Lung microvascular endothelial cell (primary cell): ENCODE measurements at places on chromosomes 12 and 14. TPM values are rescaled to one million over a fixed set of nuclear protein-coding genes. Genes with fewer than 3 reads are reported as not detected.

DNA sequence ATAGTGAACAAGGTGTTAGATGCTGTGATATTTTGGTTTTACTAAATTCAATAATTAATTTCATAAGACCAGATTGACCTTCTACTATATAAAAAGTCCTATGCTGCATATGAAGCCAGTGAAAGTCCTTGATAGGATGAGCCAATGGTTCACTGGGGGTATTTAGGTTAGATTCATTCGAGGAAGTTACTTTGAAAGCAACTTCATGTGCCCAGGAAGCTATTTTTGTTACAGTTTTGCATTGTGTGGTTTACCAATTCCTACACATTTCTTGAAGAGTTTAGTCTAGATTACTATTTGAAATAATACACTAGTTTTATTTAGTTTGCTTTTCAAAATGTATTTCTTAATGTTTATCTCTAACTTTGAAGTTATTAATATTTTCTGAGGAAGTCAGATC, 58.5 kb upstream of the RMST start:
- no peak for DNase-seq

DNA sequence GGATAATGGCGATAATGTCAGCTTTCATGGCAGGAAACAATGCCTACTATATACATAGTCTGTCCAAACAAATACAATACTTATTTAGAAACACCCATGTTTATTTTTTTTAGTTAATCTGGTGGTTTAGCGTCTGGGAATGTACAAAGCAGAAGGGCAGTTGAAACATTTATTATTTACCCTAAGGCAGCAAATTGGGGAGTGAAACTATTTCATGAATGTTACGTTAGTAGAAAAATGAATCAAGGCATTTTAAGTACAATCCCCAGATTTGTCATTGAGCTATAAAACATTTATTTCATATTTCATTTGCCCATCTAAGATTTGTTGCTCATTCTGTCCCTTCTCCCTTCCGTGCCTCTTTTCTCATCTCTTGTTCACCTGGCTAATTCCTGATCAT, 87.1 kb upstream of the ATF1 start:
- no peak for DNase-seq

DNA sequence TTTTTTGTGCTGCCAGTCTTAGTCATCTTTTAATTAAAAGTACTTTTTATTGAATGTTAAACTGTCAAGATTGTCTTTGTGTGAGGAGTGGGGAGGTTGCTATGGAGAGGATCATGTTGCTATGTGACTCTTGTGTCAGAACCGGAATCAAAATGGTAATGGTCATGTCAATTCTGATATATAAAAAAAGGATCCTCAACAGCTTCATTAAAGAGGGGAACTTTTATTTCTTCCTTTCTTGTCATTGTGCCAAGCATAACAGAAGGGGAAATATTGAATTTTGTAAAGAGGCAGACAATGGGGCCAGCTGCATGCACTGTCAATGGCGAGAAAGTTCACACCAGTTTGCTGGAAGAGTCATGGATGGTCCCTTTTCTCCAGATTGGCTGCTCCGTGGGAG, 564.8 kb downstream of the VRK1 start:
- no peak for DNase-seq

- peak; percentile 59 for DNase-seq
These were observed 54.5 kb downstream of the VCPKMT start for GRCh38 chr14:50061664-50062437.

- no peak for DNase-seq
These were observed 6.2 kb downstream of the PGF start for GRCh38 chr14:74949191-74949601.

DNA sequence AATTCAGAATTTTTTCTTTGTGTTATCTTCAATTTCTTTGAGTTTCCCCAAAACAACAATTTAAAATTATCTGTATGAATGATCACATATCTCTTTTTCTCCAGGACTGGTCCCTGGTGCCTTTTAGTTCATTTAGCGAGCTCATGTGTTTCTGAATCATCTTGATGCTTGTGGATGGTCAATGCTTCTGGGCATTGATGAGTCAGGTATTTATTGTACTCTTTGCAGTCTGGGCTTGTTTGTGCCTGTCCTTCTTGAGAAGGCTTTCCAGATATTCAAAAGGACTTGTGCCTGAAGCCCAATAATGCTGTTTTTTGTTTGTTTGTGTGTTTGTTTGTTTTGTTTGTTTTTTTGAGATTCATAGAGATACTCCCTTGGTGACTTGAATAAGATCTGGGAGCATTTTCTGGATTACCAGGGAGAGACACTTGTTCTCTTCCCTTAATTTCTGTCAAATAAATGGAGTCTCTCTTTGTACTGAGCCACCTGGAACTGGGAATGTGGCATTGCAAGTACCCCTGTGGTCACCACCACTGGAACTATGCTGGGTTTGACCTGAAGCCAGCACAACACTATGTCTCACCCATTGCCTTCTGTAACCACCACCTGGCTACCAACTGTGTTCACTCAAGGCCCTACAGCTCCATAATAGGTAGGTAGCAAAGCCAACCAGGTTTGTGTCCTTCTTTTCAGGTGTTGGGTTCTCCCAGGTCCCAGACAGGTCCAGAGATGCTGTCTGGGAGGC, 56.3 kb downstream of the SLC6A15 start:
- DNase-seq = no peak

- DNase-seq = no peak
These were observed 50.7 kb upstream of the C12orf71 start for GRCh38 chr12:27133022-27133590.

- no peak for DNase-seq
These were observed 150.8 kb downstream of the HELB start for GRCh38 chr12:66453120-66453519.

- no peak for DNase-seq
These were observed 32.3 kb downstream of the NINJ2 start for GRCh38 chr12:630656-631632.

DNA sequence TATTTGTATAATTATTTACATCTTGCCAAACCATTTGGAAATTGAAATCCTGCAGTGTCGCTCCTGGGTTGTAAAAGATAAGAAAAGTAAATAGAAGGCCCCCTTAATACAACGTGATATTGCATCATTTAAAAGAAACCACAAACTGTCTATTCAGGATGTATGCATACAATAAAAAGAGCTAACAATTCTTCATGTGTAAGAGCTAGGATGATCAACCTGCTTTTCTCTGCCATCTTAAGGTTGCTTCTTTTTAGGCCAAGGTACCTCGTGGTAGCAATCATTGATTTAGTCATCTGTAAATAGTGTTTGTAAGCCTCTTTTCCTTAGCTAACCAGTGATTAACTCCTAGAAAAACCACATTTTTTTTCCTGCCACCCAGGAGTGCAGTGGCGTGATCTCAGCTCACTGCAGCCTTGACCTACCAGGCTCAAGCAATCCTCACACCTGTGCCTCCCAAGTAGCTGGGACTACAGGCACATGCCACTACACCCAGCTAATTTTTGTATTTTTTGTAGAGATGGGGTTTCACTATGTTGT, 3.3 kb upstream of the USP44 start:
- no peak for DNase-seq

GRCh38 chr14:89806451-89806850, 148.1 kb downstream of the EFCAB11 start:
- no peak for DNase-seq

- no peak for DNase-seq
These were observed 383.7 kb downstream of the EMP1 start for GRCh38 chr12:13580206-13580605.

GRCh38 chr12:8780389-8780788, 42.0 kb upstream of the A2ML1 start:
- DNase-seq = peak; percentile 9

GRCh38 chr14:82388488-82388887, 854.8 kb upstream of the SEL1L start:
- no peak for DNase-seq

GRCh38 chr14:50335989-50336824, 24.1 kb downstream of the DMAC2L start:
- DNase-seq = peak; percentile 92

- DNase-seq = no peak
These were observed 103.1 kb upstream of the GARIN6 start for GRCh38 chr12:99544457-99544856.

DNA sequence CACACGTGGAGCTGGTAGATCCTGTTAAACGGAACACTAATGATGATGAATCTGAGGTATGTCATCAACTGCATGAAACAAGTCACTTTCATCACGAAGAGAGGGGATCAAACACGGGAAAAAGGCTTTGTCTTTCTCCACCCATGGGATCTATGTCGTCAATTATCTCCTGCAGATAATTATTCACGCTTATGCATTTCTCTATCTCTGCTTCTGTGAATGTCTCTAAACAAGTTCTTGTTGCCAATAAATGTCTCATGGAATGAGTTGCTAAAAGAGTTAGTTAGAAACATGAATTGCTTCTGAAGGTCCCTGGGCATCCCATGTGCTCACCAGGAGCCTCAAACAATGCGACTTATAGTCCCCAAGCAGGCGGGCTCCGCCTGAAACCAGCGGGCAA, 1228.2 kb upstream of the TMEM132C start:
- DNase-seq = no peak

GRCh38 chr14:79352076-79352630, 859.2 kb downstream of the DIO2 start:
- DNase-seq = no peak

- no peak for DNase-seq
These were observed 159.7 kb upstream of the EGLN3 start for GRCh38 chr14:34110531-34110930.

DNA sequence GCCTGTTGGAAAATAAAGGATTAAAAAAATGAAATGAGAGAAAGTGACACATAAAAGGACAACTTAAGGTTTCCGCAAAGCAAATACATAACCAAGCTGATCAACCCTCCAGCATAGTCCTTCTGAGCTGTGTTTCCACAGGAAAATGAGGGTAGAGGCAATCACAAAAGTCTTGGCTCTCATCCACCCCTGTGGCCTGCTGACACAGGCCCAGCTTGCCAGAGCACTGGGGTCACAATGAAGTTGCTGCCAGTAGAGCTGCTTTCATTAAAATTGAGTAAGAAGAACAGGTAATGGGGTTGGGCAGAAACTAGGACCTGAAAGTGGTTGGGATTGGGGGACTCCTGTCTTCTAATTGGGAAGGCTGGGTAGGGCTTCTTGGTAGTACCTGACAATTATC, 65.9 kb downstream of the RERG start:
- no peak for DNase-seq

DNA sequence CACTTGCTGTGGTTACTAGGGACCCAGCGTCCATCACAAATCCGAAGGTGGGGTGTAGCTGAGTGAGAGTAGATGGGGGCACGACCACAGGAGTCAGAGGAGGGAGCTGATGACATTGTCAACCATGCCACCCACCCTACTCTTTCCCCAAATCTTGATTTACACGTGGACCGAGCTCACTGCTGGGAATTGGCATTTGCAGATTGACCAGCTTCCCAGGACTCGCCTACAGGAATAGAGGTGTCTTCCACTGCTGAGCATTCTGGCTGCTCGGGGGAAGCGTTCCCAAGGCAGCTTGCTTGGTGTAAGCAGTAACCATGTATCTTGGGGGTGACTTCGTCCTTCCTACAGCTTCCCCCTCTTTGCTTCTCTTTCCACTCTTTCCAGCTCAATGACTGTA, 353 bp upstream of the PTPRR start:
- DNase-seq = no peak

DNA sequence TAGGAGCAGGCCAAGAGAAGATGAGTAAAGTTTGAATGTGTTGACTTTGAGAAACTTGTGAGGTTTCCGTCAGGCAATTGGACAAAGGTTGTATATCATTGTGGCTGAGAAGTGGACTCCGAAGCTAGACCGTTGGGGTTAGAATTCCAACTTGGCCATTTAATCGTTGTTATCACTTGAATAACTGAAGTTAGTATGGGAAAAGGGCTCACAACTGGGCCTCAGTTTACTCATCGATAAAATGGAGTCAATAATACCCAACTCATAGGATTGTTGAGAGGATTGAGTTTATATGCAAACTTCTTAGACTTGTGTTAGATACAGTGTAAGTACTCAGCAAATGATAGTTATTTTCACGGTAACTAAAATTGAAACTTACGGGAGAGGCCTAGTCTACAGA, 846 bp downstream of the SLIRP start:
- DNase-seq = no peak

GRCh38 chr14:96901227-96901626, 104.0 kb downstream of the VRK1 start:
- no peak for DNase-seq

- DNase-seq = no peak
These were observed 7.4 kb downstream of the INHBC start for GRCh38 chr12:57441846-57442427.

DNA sequence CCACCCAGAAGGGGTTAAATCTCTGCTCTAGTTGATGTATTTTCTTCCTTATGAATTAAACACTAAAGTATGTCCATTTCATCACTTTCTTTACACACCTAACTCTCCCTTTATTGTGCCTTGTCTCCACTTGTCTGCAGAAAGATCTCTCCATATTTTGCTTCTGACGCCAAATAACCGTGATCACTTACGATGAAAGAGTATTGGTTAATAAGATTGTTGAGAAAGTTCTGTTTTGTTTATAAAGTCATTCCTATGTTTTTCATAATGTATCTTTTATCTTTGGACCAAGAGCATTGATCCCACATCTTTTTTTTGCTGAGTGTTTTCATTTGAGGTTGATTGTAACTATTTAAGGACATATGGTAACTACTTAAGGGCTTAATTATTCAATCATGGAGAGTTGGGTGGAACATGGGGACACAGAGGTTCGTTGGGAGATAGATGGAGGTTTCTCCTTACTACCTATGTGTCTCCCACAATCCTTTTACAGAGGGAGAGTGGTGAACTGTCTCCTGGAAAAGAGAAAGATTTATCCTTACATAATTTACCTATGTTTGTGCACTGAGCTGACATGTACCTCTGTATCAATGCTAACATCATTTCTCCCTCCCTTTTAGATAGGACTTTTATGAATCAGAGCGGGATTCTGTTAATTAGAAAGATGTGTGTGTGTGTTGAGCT, 120.7 kb upstream of the SLC38A2 start:
- DNase-seq = no peak

GRCh38 chr12:24226745-24227350, 277.4 kb upstream of the SOX5 start:
- peak; percentile 57 for DNase-seq

DNA sequence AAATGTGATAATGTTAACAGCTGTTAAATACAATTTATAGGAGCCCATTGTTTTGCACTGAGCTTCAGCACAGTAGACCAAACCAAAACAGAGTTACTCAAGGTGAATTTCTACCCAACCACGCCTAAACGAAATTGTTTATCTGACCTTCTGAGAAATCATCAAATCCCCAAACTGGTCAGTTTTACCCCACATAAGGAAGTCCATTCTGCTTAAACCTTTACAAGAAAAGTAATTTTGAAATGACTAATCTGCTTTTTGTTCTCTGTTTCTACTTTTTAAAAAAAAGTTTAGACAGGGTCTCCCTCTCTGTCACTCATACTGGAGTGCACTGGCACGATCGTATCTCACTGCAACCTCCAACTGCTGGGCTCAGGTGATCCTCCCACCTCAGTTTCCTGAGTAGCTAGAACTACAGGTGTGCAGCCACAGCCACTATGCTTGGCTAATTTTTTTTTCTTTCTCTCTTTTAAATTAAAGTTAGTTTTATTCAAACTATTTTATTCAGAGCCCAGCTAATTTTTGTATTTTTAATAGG, 1.4 kb upstream of the RNF10 start:
- no peak for DNase-seq

Gene GPRC5D
- total RNA-seq = under 0.01 TPM in 1 of 2 replicates, not detected in the other

Gene REC8
- total RNA-seq = 1.1 and 1.2 TPM in 2 replicates

Gene BICDL1
- total RNA-seq = under 0.01 TPM in 2 replicates

Gene EXOC3L4
- not detected in 2 replicates for total RNA-seq

Gene KCNK10
- total RNA-seq = not detected in 2 replicates

Gene SLCO1B1
- total RNA-seq = not detected in 2 replicates

Gene SLC38A4
- total RNA-seq = 1.1 and 1.6 TPM in 2 replicates

Gene IKZF4
- 0.20 and 0.22 TPM in 2 replicates for total RNA-seq

Gene LRIG3
- total RNA-seq = 20.5 and 36.9 TPM in 2 replicates

Gene GALNT8
- total RNA-seq = under 0.01 and 0.20 TPM in 2 replicates

Gene SERPINA5
- total RNA-seq = under 0.01 and 0.22 TPM in 2 replicates
